ENCODE measurements at places on chromosomes 6 and 20. TPM values are rescaled to one million over a fixed set of nuclear protein-coding genes. Genes with fewer than 3 reads are reported as not detected.

LY6G5C gene
- total RNA-seq: 0.98 TPM

MUCL3 gene
- total RNA-seq: 0.21 TPM

SCP2D1 gene
- total RNA-seq: not detected

MCHR2 gene
- total RNA-seq: not detected

MLN gene
- total RNA-seq: not detected

PDYN gene
- total RNA-seq: 0.14 TPM

GPX5 gene
- total RNA-seq: not detected

VARS1 gene
- total RNA-seq: 177 TPM

RMND1 gene
- 18.3 TPM for total RNA-seq

UNC5CL gene
- 3.3 TPM for total RNA-seq

LAMA4 gene
- 1.6 TPM for total RNA-seq

ZNF391 gene
- 9.4 TPM for total RNA-seq

STXBP5 gene
- total RNA-seq: 9.9 TPM

MYL9 gene
- 57.7 TPM for total RNA-seq

GRCh38 chr20:603116-603640 lies 6.9 kb downstream of the TCF15 start:
- H3K4me1 ChIP-seq: no peaks in the 10 kb centered on the region
- H3K27me3 ChIP-seq: peaks cover 8% of the 10 kb centered on the region
- no peak overlapping the region for H3K4me3 ChIP-seq
- H3K27ac ChIP-seq: no peak overlapping the region

GRCh38 chr20:52926505-52926904 lies 45.7 kb upstream of the TSHZ2 start:
- H3K27me3 ChIP-seq: no peaks in the 10 kb centered on the region
- H3K4me1 ChIP-seq: peaks cover 12% of the 10 kb centered on the region
- H3K27ac ChIP-seq: no peak overlapping the region
- no peak overlapping the region for H3K4me3 ChIP-seq

DNA sequence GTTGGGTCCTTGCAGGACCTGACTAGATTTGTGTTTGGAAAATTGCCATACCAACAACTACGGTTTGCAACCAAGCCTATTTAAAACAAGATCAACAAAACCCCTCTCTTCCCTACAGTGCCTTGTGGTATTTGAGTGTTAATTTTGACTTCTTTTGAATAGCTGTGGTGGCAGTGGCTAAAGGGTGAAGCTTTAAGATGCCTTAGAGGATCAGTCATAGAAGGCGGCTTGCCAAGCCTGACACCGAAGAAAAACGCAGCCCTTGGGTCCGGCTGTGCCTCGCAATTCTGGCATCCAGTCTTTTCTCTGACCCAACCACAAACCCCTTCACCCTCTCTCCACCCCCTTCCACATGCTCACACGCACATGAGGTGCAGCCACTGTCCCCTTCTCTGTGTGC lies 32.6 kb downstream of the BMP6 start:
- H3K27me3 ChIP-seq: no peaks in the 10 kb centered on the region
- no peak overlapping the region for H3K4me3 ChIP-seq
- H3K4me1 ChIP-seq: no peaks in the 10 kb centered on the region
- no peak overlapping the region for H3K27ac ChIP-seq
- DNase-seq: no peak

DNA sequence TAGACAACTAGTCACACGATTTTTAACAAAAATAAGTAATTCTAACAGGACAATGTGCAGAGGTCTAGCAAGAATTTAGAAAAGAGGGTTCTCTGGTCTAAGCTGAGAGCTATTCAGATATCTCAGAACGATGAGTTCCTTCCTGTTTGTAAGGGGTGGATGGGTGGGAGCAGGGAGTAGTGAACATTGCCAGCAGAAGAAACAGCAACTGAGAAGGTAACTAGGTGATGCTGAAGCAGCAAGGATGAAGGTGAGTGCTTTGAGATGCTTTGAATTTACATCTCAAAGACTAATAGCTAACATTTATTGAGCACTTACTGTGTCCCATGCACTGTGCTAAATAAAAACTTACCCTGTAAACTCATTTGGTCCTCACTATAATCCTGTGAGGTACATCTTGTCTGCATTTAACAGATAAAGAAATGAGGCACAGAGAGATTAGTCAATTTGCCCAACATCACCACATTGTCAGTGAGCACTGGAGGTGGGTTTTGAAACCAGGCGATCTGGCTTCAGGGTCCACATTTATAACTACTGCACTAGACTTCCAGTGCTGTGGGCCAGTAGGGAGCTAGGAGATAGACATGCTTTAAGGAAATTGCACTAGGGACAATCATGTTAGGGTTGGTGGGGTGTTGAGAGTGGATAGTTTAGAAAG lies 15.7 kb downstream of the BRD2 start:
- peak overlapping the region; percentile 82 for H3K27ac ChIP-seq
- H3K4me3 ChIP-seq: no peak overlapping the region
- H3K27me3 ChIP-seq: no peaks in the 10 kb centered on the region
- no peak for DNase-seq
- peaks cover 31% of the 10 kb centered on the region for H3K36me3 ChIP-seq

DNA sequence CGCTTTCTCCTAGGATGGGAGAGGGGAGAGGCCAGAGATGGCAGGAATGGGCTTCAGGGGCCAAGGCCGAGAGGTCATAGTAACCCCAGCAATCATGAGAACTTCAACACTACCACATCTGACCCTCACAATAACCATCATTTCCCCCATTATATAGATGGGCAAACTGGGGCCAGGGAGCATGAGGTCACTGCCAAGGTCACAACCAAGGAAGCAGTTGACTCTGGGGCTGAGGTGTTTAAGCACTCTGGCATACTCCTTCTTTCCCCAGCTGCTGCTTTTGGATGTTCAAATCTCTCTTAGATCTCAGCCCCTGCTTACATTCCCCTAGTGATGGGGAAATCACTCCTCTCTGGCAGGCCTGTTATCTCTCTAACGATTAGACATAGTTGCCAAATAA lies 39.6 kb downstream of the CDH22 start:
- peaks cover 7% of the 10 kb centered on the region for H3K4me1 ChIP-seq
- H3K36me3 ChIP-seq: no peaks in the 10 kb centered on the region
- no peak for DNase-seq
- H3K27ac ChIP-seq: no peak overlapping the region

DNA sequence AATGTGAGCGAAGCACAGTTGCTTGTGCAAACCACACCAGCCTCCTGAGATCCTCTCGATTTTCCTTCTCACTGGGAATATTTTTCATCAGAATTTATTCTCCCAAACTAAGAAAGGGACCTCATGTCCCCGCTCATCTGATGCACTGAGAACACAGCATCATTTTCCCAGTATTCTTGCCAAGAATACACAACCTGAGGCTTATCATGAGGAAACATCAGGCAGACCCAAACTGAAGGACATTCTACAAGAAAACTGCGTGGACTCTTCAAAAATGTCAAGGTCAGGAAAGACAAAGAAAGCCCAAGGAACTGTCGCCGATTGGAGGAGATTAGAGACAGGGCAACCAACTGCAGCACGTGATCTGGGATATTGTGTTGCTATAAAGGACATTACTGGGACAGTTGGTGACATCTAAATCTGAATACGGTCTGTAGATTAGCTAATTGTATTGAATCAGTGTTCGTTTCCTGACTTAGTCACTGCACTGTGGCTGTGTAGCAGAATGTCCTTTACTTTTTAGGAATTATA lies 72.3 kb downstream of the SNX5 start:
- DNase-seq: no peak
- H3K4me1 ChIP-seq: peaks cover 28% of the 10 kb centered on the region
- no peaks in the 10 kb centered on the region for H3K36me3 ChIP-seq
- peak overlapping the region; percentile 39 for H3K4me3 ChIP-seq
- no peaks in the 10 kb centered on the region for H3K27me3 ChIP-seq
- H3K27ac ChIP-seq: peak overlapping the region; percentile 89

DNA sequence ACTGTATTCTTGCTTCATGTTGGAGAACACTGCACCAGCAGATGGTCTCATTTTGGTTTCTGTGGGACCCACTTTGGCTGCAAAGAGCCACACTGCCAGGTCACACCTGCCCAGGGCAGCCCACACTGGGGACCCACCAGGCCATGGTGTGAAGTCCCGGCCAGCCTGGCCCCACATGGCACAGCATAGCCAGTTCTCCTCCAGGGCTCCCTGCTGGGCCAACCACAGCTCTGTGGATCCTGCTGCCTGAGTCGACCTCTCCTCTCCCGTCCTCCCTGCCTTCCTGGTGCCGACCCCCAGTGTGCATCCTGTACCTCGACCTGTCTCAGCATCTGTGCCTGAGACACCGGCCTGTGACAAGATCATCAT lies 3.0 kb downstream of the ARFRP1 start:
- H3K4me1 ChIP-seq: peaks cover 10% of the 10 kb centered on the region
- no peaks in the 10 kb centered on the region for H3K27me3 ChIP-seq
- no peak overlapping the region for H3K27ac ChIP-seq

- H3K36me3 ChIP-seq: peaks cover 4% of the 10 kb centered on the region
- peaks cover 5% of the 10 kb centered on the region for H3K27me3 ChIP-seq
- DNase-seq: no peak
- H3K4me3 ChIP-seq: no peak overlapping the region
- H3K4me1 ChIP-seq: peaks cover 72% of the 10 kb centered on the region
Observed at GRCh38 chr6:41587131-41587879, 41.1 kb downstream of the FOXP4 start.

GRCh38 chr6:146679386-146679785 lies 80.6 kb downstream of the ADGB start:
- H3K27me3 ChIP-seq: no peaks in the 10 kb centered on the region
- no peaks in the 10 kb centered on the region for H3K4me1 ChIP-seq
- H3K4me3 ChIP-seq: no peak overlapping the region
- no peak overlapping the region for H3K27ac ChIP-seq
- DNase-seq: no peak

DNA sequence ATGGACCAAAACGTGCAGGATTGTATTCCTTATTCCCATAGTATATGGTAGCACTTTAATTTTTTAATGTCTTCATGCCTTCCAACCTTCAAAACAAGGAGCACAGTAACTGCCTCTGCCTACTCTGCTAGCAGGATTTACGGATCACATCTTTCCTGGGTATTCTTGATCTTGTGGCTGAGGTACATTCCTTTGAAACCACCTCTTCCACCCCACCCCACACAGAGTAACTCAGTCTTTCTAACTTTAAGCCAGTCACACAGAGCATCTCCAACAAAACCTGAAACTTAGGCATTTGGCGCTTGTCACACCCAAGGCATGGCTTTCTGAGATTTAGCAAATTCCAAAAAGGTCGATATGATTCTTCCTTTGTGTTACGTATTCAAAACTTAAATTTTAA lies 2.3 kb upstream of the ID4 start:
- DNase-seq: no peak
- H3K4me1 ChIP-seq: peaks cover 19% of the 10 kb centered on the region
- H3K27me3 ChIP-seq: peaks cover 42% of the 10 kb centered on the region
- H3K4me3 ChIP-seq: no peak overlapping the region

GRCh38 chr6:139539852-139540251 lies 165.4 kb upstream of the CITED2 start:
- no peaks in the 10 kb centered on the region for H3K27me3 ChIP-seq
- H3K4me1 ChIP-seq: peaks cover 45% of the 10 kb centered on the region
- H3K36me3 ChIP-seq: no peaks in the 10 kb centered on the region

- H3K4me1 ChIP-seq: no peaks in the 10 kb centered on the region
- no peak overlapping the region for H3K27ac ChIP-seq
- H3K4me3 ChIP-seq: no peak overlapping the region
Observed at GRCh38 chr20:17161673-17162481, 65.0 kb upstream of the PCSK2 start.

DNA sequence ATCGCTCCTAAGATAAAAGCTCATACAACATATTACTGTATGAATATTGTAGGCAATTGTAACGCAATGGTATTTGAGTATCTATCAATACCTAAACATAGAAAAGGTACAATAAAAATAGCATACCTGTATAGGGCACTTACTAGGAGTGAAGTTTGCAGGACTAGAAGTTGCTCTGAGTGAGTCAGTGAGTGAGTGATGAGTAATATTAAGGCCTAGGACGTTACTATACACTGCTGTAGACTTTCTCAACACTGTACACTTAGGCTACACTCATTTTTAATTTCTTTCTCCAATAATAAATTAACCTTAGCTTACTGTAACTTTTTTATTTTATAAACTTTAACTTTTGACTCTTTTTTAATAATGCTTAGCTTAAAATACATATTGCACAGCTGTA lies 546.9 kb downstream of the HACE1 start:
- H3K4me1 ChIP-seq: no peaks in the 10 kb centered on the region
- no peak for DNase-seq
- no peak overlapping the region for H3K4me3 ChIP-seq

DNA sequence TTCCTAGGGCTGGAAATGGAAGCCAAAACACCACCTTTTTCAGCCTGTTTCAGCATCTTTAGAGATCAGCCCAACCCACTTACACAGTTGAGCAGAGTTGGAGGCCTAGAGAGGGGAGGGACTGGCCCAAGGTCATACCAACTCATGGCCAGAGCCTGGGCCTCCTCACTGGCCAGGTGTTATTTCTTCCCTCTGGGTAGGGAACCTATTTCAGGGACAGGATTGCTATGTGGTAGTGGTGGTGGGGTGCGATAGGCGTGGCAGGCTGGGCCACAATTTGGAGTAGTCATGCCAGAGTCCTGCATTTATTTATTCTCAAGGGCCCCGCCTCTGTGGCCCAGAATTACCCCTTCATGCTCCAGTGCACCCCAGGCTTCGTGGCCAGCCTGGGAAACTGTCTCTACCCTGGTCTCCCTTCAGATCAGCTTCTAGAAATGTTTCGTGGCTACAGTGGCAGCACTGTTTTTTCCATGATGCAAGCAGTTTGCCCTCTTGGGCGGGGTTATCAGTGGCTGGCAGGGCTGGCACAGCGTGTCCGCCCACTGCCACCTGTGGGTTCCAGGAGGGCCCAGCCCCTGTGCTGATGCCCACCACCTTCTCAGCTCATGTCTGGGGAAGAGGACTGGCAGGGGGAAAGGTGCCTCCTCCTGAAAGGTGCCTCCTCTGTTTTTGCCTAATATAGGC lies 6.2 kb downstream of the VEGFA start:
- H3K27ac ChIP-seq: no peak overlapping the region
- no peaks in the 10 kb centered on the region for H3K27me3 ChIP-seq
- no peak overlapping the region for H3K4me3 ChIP-seq

DNA sequence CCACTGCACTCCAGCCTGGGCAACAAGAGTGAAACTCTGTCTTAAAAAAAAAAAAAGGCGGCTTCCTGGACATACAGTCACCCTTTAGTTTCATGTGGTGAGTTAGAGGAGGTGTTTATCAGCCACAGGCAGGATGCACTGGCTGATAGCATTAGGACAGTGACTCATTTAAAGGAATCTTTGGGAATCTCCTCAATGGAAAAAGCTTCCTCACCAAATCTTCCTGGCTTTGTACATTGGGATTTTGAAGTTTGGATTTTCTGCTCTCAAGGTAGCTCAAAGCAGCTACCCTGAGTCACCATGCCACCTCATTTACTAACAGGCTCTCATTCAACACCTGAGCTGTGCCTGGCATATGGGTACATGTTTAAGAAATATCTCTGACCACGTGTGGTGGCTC lies 20.2 kb downstream of the PRPH2 start:
- no peak overlapping the region for H3K4me3 ChIP-seq
- H3K27me3 ChIP-seq: no peaks in the 10 kb centered on the region
- H3K4me1 ChIP-seq: peaks cover 14% of the 10 kb centered on the region
- no peaks in the 10 kb centered on the region for H3K36me3 ChIP-seq
- no peak for DNase-seq
- H3K27ac ChIP-seq: no peak overlapping the region

GRCh38 chr20:19515074-19515473 lies 243.0 kb upstream of the RIN2 start:
- no peak overlapping the region for H3K4me3 ChIP-seq
- no peaks in the 10 kb centered on the region for H3K27me3 ChIP-seq
- no peak for DNase-seq
- no peaks in the 10 kb centered on the region for H3K36me3 ChIP-seq
- H3K4me1 ChIP-seq: peaks cover 4% of the 10 kb centered on the region

- H3K4me3 ChIP-seq: no peak overlapping the region
- no peak overlapping the region for H3K27ac ChIP-seq
- H3K4me1 ChIP-seq: no peaks in the 10 kb centered on the region
- H3K36me3 ChIP-seq: no peaks in the 10 kb centered on the region
Observed at GRCh38 chr6:84379142-84379541, 151.7 kb upstream of the CEP162 start.

Data from WTC11 (cell line).